ENCODE measurements at places on chromosomes 12 and 14. TPM values are rescaled to one million over a fixed set of nuclear protein-coding genes. Genes with fewer than 3 reads are reported as not detected.

The GPR65 gene
- total RNA-seq = not detected

DNA sequence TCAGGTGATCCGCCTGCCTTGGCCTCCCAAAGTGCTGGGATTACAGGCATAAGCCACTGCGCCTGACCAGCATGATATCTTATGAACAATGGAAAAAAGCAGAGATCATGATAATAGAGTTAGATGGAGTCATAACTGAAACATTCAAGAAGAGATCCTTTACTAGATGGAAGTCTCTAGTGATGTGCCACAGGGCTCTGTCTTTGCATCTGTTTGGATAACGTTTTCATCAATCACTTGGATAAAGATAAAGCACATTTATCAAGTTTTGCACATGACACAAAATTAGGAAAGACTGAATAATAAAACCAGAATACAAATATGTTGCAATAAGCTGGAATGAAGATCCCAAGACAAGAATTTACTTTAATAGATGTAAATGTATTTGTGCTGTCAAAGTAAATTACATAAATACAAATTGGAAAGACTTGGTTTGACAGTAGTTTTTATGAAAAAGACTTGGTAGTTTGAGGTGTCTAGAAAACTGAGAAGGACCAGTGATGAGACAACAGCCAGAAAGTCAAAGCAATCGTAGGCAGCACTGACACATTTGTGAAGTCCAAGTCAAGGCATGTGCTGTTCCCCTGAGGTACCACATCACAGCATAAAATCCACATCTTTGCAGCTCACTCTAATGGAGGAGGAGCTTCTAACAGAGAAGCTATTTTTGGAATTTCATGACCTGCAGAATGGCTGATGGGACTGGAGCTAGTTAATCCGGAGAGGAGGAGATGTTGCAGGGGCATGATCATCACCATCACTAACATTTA is 28.5 kb downstream of the GPRC5A start:
- DNase-seq = no peak

- DNase-seq = no peak
Measured at GRCh38 chr12:112810235-112810917, 18.8 kb downstream of the RPH3A start.

GRCh38 chr12:102903337-102904007 is 13.6 kb downstream of the PAH start:
- DNase-seq = peak; percentile 92

- DNase-seq = no peak
Measured at GRCh38 chr14:105945896-105946295, 419.5 kb downstream of the TMEM121 start.

- peak; percentile 84 for DNase-seq
Measured at GRCh38 chr14:100019156-100019744, 46.0 kb upstream of the EVL start.

- DNase-seq = no peak
Measured at GRCh38 chr12:86139671-86140070, 116.5 kb downstream of the MGAT4C start.

DNA sequence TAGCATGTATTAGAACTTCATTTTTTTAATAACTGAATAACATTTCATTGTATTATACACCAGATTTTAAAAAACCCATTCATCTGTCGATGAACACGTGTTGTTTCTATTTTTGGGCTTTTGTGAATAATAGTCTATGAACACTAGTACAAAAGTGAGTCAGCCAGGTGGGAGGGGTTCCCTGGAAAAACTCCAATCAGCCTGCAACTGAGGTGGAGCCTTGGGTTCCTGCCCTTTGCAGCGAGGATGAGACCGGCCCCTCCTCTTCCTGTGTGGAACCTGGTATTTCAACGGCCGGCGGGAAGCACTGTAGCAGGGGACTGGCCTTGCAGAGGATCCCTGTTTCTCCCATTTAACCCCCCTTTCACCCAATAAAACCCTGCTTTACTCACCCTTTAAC is 56.1 kb downstream of the LMNTD1 start:
- no peak for DNase-seq

The KLC1 gene
- 63.5 TPM for total RNA-seq

DNA sequence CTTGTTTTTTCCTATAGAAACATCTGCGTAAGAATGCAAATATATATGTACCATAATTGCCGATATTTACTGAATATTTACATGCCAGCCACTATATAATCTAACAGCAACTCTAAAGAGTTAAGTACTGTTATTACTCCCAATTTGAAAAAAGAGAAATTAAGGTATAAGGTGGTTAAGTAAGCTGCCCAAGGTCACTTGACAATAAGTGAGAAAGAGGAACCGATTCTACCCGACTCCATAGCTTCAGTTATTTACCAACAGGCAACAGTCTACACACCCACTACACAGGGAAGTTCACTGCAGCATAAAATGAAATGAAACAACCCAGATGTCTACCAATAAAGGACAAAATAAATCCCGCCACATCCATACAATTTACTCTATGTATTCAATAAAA is 1.1 kb downstream of the MIS18BP1 start:
- peak; percentile 16 for DNase-seq

- DNase-seq = no peak
Measured at GRCh38 chr12:116435984-116436383, 123.2 kb upstream of the MAP1LC3B2 start.

The OTX2 gene
- total RNA-seq = not detected

DNA sequence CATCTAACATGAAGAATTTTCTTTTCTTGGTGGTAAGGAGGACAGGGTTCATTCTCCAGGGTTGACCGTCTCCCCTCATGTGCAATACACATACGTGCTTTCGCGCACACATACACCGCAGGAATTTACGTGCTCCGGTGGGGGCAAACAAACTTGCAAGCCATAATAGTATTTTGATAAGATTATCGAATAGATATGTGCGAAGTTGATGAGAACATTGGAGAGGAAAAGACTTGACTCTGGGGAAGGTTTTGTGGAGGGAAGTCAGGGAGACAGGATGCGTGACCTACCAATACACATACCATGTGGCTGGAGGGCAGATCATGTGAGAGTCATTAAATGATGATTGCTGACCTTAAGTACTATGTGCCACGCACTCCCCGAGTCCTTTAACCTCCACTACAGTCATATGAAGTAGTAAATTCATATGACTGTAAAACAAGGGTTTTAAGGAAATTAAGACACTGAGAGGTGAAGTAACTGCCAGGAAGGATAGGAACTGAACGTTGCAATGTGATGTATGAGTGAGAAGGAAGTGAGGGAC is 921 bp downstream of the RAD51B start:
- peak; percentile 12 for DNase-seq

GRCh38 chr14:39474416-39474911 is 42.2 kb upstream of the FBXO33 start:
- peak; percentile 87 for DNase-seq

- DNase-seq = peak; percentile 58
Measured at GRCh38 chr14:77306851-77307496, 13.7 kb downstream of the POMT2 start.

All from HepG2 (cell line).